Sigmoid colon (tissue), 7 donors: ENCODE measurements at places on chromosomes 6 and 20. TPM values are rescaled to one million over a fixed set of nuclear protein-coding genes. Genes with fewer than 3 reads are reported as not detected.

- no peak for DNase-seq
Measured at GRCh38 chr6:149323925-149324324, 6.4 kb downstream of the TAB2 start.

DNA sequence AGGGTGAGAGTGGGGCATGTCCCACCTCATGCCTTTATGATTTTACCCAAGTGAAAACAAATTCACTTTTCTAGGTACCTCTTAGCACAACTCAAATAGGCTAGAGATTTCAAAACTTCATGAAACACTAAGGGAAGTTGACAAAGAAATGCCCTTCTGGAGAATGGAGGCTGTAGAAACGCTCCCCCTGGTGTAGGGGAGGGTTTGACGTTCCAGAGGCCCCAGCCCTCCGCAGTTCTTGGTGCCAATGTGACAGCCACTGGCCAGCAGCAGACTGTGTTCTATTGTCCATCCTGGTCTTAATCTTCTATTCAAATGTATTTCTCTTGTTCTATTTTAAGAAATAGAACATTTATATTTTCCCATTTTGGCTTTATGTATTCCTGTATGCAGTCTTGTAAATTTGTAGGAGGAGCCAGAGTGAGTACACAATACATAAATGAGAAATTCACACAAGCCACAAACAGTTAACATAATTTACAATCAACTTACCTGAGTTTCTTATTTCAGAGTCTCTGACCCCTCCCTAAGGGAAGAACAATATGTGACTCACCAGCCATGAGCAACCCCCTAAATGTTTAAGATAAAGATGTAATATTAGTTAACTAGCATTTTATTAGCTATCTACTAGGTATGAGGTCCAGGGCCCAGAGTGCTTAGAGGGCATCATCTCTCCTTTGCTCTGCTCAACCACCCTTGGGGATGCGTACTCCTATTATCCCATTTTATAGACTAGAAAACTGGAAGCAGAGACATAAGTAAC, 8.8 kb upstream of the MUC21 start:
- no peak for DNase-seq

DNA sequence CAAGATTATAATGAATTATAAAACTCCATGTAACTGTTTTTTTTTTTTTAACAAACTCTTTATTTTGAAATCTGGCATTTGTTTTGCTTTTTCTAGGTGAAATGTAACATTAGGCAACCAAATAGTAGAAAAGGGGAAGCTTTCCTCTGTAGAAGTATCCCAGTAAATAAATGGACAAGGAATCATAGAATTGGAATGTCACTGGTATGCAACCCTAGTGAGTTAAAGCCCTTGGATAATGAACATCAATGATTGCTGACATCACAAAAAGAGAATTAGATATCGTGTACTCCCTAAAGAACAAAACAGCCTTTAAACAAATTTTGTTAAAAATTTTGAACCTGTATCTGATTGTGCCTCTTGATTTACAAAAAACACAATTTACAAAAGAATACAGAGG, 93.9 kb upstream of the OGFRL1 start:
- no peak for DNase-seq

- DNase-seq, result no peak
Measured at GRCh38 chr6:40912158-40912946, 126.7 kb downstream of the UNC5CL start.

PAK5 gene
- 0.28 TPM for total RNA-seq

- DNase-seq, result no peak
Measured at GRCh38 chr6:132058975-132059374, 107.8 kb upstream of the CCN2 start.

DNA sequence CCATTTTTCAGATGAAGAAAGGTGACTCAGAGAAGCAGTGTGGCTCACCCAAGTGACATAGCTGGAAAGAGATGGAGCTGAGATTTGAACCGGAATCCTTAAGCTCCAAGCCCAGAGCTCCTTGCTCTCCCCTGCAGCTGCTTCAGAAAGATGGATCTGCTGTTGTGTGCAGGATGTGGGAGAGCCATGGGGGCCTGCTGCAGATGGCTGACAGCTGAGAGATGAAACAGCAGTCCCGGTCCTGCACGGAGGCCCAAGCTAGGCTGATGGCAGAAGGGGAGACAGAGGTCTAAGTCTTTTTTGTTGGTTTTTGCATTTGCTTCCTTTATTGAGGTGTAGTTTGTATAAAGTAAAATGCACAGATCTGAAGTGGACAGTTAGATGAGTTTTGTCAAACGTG, 69.8 kb upstream of the FOXP4 start:
- no peak for DNase-seq

DNA sequence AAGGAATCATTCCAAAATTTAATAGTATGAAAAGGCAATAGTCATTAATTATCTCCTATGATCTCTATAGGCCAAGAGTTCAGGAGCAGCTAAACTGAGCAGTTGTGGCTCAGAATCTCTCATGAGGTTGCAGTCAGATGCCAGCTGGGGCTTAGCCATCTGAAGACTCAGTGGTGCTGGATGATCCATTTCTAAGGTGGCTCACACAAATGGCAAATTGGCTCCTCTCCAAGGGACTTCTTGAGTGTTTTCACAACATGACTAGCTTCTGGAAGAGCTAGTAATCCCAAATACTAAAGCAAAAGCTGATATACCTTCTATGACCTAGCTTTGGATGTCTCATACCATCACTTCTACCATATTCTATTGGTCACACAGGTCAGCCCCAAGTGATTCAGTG, 104.2 kb downstream of the HAO1 start:
- DNase-seq, result no peak

- DNase-seq, result peak; percentile 95
Measured at GRCh38 chr6:14804785-14805210, 441.1 kb upstream of the JARID2 start.

GRCh38 chr6:111175109-111175508, 87.8 kb downstream of the SLC16A10 start:
- no peak for DNase-seq

ETV7 gene
- total RNA-seq, result not detected

GRCh38 chr6:106537662-106538061, 91.6 kb downstream of the RTN4IP1 start:
- DNase-seq, result no peak

DNA sequence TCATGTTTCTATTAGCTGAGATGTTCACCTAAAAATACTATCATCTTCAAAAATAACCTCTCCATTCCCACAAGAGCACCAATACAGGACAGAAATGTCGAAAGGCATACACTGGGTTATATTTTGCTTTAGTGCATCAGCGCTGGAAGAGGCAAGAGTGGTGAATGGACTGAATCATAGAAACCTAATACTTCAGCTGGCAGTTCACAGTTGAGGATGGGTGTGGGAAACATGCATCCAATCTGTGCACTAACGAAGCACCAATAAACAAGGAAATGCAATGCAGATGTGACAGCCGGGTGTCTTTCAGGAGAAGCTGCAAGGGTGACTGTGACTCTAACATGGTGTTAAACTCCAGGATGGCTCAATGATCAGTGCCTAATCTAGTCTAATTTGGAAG, 365.8 kb downstream of the ESR1 start:
- DNase-seq, result no peak

OPN5 gene
- not detected for total RNA-seq

MAS1 gene
- not detected for total RNA-seq

- no peak for DNase-seq
Measured at GRCh38 chr6:138007014-138007472, 100.2 kb downstream of the PERP start.

DNA sequence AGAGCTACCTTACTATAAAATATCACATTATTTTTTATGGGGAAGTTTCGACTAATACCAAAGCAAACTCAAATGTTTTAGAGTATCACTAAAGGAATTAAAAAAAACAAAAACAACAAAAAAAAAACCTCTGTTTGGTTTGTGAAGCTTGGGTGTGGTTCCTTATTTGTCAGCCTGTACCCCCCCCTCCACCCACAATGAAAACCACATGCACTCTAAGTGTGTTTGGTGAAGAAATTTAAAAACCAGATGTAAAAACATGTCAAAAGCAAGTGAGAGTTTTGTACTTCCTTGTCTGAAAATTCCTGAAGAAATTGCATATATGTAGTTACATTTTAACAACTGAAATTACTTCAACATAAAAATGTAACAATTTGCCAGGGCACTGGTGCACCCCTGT, 3.1 kb downstream of the STK38 start:
- no peak for DNase-seq

PRSS16 gene
- total RNA-seq, result not detected

- DNase-seq, result no peak
Measured at GRCh38 chr6:38212579-38212978, 393.1 kb downstream of the ZFAND3 start.

- no peak for DNase-seq
Measured at GRCh38 chr6:87828044-87828443, 126.0 kb upstream of the AKIRIN2 start.

DNA sequence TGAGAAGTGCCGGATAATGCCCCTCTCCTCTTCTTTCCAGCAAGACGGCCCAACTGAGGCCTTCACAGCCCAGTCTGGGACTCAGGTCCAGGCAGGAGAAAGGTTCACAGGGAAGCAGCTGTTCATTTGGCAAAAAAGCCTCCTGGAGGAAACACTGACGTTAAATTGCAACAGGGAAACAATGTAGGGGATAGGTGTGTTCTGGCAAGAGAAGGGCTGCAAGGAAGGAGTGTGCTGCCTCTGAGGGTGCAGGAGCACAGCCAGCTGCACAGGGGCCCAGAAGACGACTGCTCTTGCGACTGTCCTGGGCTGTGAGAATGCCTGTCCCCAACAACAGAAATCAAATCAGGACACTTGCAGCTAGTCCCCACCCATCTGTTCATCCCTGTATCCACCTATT, 70.6 kb upstream of the PMEPA1 start:
- no peak for DNase-seq

GRCh38 chr20:2930538-2930937, 57.3 kb downstream of the PTPRA start:
- no peak for DNase-seq

DNA sequence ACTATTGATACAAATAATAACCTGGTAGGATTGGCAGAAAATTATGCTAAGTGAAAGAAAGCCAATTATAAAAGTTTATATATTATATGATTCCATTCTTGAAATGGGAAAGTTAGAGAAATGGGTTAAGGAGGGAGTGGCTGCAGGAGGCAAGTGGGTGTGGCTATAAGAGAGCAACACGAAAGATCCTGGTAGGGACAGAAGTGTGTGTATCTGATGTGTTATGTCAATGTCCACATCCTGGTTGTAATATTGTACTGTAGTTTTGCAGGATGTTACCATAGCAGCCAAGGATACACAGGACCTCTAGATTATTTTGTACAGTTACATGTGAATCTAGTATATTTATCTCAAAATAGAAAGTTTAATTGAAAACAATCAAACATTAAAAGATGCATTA, 46.8 kb downstream of the SNX5 start:
- no peak for DNase-seq

- no peak for DNase-seq
Measured at GRCh38 chr20:25586877-25587276, 1.5 kb upstream of the NINL start.

DNA sequence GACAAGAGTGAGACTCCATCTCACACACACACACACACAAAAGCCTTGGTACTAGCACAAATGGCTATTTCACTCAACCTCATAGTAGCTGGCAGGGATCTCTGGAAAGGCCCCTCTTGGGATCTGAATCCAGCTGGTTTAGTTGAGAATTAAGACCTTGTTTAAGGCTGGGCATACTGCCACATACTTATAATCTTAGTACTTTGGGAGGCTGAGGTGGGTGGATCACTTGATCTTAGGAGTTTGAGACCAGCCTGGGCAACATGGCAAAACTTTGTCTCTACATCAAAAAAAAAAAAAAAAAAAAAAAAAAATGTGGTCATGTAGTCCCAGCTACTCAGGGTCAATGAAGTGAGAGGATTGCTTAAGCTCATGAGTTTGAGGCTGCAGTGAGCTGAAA, 628.3 kb downstream of the MMUT start:
- no peak for DNase-seq
